HL-60 (cell line): ENCODE measurements at places on chromosomes 5 and 9.
A peak's percentile ranks its signal among the peaks of the same experiment; 100 is the strongest.

DNA sequence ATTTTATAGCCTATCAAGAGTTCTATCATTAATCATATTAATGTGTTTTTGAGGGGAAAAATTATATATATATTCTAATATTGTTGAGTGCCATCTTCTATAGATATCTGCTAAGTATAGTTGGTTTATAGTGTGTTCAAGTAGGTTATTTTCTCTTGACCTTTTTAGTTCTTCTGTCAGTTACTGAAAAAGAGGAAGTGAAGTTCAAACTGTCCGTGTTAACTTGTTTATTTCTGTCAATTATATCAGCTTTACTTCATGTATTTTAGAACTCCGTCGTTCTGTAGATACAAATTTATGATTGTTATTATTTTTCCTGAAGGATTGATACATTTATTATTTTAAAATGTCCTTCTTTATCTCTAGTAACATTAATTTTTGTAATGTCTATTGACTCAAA, 1209.1 kb downstream of the CDH12 start:
- DNase-seq, result no peak

GRCh38 chr9:10661994-10662393, 49.2 kb upstream of the PTPRD start:
- no peak for DNase-seq

- DNase-seq, result no peak
These were observed 661.5 kb downstream of the TLE4 start for GRCh38 chr9:80233102-80233843.

- DNase-seq, result no peak
These were observed 334.8 kb downstream of the FBXL17 start for GRCh38 chr5:108046955-108047670.

GRCh38 chr9:3894772-3895171, 369.0 kb upstream of the RFX3 start:
- no peak for DNase-seq

GRCh38 chr9:123395689-123396511, 39.9 kb downstream of the CRB2 start:
- DNase-seq, result no peak

- DNase-seq, result no peak
These were observed 550.8 kb downstream of the BNC2 start for GRCh38 chr9:16319646-16320045.

- no peak for DNase-seq
These were observed 111.6 kb downstream of the WNK2 start for GRCh38 chr9:93295456-93296076.

DNA sequence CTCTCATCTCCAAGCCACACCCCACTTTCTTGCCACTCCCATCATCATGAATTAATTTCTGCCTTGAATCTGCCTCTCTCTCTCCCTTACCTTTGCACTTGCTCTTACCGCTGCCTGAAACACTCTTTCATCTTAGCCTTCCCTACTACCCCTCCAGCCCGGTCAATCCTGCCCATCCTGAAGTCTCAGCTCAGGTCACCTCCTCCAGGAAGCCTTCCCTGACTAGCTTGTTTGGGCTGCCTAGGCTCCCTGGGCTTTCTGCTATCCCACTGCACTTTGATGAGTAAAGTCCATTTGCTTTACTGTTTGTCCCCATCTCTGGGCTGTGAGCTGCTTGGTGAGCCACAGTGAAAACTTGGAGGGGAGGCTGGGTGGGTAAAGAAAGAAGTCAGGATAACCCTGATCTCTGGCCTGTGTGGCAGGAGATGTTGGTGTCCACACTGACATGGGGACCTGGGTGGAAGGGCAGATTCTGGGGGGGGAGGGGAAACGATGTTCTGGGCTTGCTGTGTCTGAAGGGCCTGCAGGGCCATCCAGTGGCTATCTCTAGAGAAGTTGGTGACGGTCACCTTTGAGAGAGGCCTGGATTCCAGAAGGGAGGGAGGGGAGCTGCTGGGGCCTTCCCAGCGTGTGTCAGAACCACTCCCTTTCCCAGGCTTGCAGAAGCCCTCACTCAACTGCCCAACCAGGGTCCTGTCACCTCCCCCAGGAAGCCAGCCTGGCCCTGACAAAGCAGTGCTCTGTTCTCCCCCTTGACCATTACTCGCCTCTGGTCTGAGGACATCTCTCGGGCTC, 75.0 kb upstream of the DAB2IP start:
- DNase-seq, result no peak

GRCh38 chr9:34246453-34246852, 67.6 kb downstream of the UBAP1 start:
- DNase-seq, result no peak

- DNase-seq, result no peak
These were observed 556.5 kb upstream of the SEMA6A start for GRCh38 chr5:117131048-117131679.

GRCh38 chr5:119336845-119337580, 18.8 kb upstream of the TNFAIP8 start:
- DNase-seq, result no peak

DNA sequence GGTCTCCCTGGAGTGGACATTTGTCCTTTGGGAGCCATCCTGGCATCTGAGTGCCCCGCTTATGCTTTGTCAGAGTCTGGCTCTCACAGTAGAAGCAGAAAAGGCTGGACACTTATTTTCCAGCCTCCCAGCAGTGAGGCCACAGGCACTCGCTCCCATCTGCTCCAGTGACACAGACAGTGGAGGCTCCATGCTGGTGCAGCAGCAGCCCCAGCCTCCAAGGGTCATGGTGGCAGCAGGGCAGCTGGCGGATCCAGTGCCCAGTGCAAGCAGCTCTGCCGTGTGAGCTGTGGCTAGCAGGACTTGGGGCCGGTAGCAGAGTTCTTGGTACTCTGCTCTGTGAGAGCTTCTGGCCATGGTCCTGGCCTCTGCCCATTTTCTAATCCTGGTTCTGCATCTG, 157.3 kb upstream of the ALDH1B1 start:
- no peak for DNase-seq

- no peak for DNase-seq
These were observed 38.0 kb downstream of the VAV2 start for GRCh38 chr9:133953976-133954709.

GRCh38 chr5:89418407-89419085, 535.6 kb upstream of the MEF2C start:
- no peak for DNase-seq

- no peak for DNase-seq
These were observed 60.0 kb downstream of the DROSHA start for GRCh38 chr5:31471916-31472315.

DNA sequence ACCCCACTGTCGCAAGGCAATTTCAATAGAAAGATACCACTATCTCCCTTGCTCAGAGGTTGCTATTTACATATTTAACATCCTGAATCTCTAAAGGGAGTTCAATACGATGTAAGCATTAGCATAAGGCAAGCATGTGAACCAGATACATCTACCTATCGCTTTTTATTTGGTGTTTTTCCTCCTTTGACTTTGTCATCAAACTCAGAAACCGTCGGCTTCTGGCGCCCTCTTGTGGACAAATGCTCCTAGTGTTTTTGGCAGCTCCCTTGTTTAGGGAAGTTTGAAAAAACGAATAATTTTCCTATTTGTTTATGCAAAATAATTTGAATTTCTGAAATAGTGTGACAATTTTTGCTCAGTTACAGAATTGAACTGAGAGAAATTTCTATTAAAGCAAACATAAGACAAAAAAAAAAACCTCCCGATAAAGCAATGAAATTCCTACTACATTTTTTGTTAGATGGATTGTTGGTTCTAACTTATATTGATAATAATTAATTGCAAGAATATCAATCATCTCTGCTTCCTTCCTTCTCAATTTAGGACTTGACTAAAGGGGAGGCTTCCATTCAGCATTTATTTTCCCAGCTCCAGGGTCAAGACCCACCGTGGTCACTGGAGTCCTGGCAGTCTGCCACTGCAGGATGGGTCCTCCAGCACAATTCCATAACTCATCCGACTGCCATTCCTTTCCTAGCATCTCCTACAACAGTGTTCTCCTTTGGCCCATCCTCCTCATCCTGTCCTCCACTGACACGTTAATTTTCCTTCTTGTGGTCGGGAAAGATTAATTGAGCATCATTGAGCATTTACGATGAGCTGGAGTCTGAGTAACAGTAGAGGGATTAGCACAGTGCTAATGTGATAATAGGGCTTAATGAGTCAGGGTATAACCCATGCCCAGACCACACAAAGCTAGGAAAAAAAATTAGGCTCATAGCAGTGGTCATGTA, 131.8 kb upstream of the CHD1 start:
- peak; percentile 53 for DNase-seq

GRCh38 chr5:165272436-165272835, 1767.0 kb downstream of the MAT2B start:
- DNase-seq, result no peak

DNA sequence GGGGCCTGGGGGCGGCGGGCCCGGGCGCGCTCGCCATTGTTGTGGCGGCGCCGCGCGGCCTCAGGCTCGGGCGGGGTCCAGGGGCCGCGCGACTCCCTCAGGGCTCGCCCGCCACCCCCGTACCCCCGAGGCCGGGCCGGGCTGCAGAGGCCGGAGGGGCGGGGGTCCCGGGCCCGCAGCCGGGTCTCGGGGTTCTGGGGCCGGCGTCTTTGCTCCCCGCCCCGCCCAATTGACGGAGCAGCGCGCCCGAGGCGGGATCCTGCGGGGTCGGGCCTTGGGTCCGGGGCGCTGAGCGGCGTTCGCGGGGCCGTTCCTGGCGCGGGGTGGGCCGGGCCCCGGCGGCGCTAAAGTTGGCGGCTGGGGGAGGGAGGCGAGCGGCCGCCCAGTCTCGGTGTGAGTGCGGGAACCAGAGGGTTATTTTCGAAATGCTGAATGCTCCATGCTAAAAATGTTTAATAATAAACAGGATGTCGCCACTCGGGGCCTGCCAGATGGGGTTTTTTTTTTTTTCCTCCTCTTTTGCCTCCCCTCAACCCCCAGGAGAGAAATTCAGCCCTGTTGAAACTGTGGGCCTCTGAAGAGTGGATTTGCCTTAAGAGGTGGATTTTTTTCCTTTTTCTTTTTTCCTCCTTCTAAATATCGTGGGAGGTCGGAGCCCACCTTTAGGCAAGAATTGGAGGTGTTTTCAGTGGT, 724 bp downstream of the PRRC2B start:
- no peak for DNase-seq

DNA sequence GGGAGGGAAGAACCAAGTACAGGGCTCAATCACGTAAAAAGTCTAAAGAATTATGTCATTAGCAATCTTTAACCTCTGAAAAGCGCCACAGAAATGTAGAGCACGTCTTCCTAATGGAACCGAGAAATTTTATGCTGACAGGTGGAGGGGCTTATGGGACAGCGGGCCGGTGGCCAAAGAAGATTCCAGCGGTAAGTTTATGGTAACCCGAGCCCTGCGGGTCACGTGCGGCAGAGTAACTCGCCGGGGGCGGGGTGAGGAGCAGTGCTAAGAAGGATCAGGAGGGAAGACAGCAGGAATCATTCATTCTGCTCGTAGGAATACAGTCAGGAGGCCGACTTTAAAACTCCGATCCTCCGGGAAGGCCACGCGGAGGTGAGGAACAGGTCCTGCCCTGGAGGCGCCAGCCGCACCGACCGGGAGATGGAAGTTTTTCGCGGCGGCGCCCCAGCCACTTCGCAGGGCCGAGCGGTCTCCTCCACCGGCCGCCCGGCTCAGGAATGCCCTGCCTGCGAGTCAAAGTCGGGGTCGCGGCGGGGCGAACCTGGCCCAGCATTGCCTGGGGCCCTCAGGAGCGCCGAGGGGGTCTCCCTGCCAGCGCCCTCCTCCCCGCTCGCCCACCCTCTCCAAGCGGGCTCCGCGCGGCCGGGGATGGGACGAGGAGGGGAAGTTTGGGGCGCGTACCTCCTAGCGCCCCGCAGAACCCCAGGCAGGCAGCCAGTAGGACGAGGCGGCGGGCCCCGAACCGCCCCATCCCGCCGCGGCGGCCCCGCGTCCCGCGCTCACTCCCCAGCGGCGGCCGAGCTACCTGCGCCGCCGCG, 101.8 kb downstream of the ESM1 start:
- DNase-seq, result no peak

- DNase-seq, result no peak
These were observed 10.7 kb upstream of the SLC22A4 start for GRCh38 chr5:132283423-132284043.

GRCh38 chr9:75892216-75892911, 1.9 kb downstream of the PCSK5 start:
- DNase-seq, result no peak

DNA sequence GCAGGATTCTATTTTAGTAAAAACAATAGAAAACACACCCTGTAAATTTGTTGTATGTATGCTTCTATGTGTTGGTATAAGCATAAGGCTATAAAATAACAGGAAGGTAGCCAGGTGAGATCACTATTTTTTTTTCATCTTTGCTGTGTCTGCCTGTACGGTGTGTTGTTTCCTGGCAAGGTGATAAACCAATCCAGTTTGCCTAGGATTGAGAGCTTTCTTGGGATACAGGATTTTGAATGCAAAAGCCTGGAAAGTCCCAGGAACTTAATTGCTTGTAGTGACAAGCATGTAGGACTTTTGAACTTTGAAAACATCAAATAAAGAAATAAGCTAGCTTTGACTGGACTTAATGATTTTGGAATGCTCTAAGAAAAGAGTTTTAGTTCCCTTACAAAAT, 83.3 kb upstream of the RORB start:
- no peak for DNase-seq

DNA sequence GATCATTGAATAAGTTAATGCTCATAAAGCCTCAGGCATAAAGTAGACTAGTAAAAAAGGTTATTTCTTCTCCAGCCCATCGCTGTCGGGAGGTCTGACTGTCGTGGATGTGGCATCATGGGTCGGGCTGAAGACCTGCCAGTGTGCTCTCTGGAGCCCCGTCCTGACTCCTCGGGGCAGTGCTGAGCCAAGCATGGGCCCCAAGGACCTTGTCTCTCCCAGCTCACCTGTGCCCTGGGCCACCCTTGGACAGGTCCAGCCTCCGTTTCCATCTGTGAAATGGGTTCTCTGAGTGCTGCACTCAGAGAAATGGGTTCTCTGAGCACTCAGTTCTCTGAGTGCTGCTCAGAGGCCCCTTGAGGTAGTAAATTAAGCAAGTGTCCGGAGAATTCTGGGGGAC, 269.0 kb downstream of the GADD45G start:
- no peak for DNase-seq

DNA sequence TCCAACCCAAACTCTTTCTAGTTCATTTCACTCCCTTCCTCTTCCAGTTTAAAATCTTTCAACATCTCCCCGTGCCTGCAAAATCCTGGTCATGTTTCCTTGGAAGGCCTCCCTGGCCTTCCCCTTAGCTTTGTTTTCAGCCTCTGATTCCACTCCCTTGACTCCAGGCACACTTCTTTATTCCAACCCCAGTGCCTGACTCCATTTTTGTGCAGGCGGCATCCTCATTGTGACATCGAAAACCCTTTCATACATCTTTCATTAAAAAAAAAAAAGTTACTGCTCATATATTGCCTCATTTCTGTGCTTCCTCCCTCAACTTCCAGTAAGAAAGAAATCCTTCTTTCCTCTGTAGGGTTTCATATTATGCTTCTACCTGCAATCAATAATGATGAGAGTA, 7.1 kb upstream of the TNFSF8 start:
- DNase-seq, result no peak

GRCh38 chr5:89729623-89730301, 679.8 kb downstream of the CETN3 start:
- no peak for DNase-seq
